ENCODE measurements at places on chromosomes 4 and X.

DNA sequence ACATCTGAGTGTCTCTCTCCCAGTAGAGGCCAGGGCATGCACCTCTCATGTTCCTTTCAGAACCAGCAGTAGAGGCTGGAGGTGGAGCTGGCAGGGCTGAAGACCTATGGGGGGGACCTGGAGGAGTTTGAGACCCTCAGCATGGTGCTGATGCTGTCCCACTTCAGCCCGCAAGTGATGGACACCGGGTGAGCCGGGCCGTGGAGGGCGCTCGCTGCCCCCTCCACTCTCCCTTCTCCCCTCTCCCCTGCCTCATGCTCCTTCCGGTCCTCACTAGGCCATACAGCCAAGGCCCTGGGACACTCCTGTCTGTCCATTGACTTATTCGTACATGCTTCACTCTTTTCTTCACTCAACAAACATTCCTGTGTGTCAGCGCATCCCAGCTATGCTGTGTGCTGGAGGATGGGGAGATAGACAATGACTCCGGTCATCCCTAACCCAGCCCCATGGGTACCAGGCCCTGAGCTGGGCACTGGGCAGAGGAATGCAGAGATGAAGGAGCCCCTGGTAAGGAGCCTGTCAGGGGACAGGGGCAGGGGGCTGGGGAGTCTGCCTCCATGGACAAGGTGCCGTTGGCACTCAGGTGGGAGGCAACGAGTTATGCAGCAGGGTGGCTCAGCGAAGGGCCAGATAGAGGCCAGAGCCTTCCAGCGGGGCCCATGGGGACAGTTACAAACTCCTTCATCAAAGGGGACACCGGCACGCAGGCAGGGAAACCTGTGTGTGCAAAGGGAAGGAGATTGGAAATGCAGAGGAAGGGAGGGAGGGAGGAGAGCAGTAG is 28.4 kb upstream of the WFS1 start:
- no peak for DNase-seq

DNA sequence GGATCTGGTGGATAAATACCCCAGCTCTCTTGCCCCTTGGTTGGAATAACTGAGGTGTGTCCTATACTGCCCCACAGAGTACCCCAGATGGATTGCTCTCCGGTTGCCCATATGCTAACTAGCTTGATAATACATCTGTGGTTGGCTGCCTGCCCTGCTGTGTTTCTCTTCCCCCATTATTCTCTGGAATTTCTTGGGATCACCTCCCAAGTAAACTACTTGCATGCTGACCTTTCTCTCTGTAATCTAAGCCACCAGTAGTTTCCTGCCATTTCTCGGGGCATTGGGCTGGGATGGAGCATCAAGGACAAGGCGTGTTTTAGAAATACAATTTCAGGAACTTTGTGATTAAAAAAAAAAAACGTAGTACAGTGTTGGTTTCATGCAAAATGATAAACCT is 25.2 kb downstream of the PPP1R2C start:
- DNase-seq = no peak

GRCh38 chr4:57763070-57763469 is 652.9 kb upstream of the IGFBP7 start:
- no peak for DNase-seq

GRCh38 chr4:177596035-177596434 is 153.8 kb upstream of the AGA start:
- peak; percentile 70 for DNase-seq

- DNase-seq = no peak
Observed at GRCh38 chr4:105061731-105062130, 84.9 kb upstream of the TET2 start.

DNA sequence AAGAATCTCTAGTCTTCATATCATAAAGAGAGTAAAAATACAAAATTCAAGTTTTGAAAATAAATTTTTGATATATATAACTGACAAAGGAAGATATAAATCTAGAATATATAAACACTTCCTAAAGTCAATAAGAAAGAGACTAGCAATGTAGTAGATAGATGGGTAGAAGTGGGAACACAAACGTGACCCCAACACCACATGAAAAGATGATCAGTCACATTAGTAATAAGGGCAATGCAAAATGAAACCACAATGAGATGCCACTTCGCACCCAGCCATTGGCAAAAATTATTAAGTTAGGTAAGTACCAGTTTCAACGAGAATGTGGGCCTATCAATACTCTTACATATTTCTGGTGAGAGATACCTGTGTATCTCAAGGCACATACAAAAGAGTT is 106.5 kb downstream of the EGF start:
- DNase-seq = no peak

GRCh38 chr4:145524552-145524951 is 42.9 kb downstream of the SMAD1 start:
- no peak for DNase-seq
